Cortex of kidney (tissue), 1 donor: ENCODE measurements at places on chromosomes 1 and 21.

DNA sequence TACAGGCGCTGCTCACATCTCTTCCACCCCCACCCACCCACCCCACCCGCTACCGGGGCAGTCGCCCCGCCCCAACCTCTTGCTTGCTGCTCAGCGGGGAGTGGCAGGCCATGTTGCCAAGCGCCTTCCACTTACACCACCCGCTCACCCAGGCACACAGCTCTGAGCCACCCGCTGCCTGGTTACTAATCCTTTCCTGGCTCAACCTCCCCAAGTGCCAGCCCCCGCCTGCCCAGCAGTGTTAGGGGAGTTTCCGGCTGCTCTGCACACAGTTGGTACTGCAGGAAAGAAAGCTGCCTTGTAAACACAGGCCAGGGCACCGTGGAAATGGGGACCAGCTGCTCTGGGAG, 56.2 kb downstream of the LACTBL1 start:
- DNase-seq, result no peak

GRCh38 chr1:37901893-37902225, 42.5 kb upstream of the MTF1 start:
- DNase-seq, result no peak

- DNase-seq, result no peak
Measured at GRCh38 chr1:154957091-154957657, 1.3 kb upstream of the PBXIP1 start.

DNA sequence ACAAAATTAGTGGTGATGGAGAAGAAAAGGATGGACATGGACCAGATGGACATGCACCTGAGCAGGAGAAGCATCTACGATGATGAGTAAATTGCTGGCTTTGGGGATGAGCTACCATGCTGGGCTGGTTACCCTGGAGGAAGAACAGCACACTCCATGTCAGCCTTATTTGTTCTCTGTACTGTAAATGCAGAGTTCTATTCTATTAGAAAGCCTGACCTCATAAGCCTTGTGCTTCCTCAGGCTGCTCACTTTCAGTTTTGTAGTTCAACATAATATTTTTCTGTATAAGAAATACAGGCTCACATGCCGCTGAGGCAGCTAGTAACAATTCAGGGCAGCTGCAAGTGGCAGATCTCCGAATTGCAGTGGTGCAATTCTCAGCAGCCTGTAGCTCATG, 249.6 kb downstream of the PLA2G4A start:
- DNase-seq, result no peak

DNA sequence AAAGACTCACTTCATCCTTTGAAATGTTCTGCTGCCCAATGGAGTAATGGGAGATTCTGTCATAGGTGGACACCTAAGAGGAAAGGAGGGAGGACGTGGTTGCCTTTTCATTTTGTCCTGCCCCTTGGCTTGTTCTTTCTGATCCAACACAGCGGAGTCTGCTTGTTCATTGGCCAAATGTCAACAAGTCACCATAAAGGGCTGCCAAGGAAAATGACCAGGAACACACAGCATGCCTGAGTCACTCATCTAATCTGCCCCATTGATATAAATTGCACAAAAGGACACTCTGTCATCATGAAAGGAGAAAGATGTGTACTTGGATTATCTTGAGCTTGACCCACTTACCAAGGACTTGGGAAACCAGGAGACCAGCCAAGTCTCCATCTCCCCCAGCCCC, 422.9 kb downstream of the SETD4 start:
- no peak for DNase-seq

DNA sequence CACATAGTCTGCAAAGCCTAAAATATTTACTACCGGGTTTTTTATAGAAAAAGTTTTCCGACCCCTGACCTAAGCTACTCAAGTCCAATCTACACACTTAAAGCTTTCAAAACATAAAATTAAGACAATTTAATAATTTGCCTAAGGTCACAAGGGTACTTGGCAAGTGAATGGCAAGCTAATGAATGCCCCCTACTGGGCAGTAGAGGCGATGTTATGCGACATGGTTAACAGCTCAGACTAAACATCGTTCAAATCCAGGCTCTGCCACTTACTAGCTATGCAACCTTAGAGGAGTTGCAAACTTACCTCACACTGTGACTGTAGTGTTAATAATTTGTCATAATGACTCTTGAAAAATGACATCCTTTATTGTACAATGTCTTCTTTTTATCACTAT, 317.2 kb upstream of the NFIA start:
- no peak for DNase-seq

DNA sequence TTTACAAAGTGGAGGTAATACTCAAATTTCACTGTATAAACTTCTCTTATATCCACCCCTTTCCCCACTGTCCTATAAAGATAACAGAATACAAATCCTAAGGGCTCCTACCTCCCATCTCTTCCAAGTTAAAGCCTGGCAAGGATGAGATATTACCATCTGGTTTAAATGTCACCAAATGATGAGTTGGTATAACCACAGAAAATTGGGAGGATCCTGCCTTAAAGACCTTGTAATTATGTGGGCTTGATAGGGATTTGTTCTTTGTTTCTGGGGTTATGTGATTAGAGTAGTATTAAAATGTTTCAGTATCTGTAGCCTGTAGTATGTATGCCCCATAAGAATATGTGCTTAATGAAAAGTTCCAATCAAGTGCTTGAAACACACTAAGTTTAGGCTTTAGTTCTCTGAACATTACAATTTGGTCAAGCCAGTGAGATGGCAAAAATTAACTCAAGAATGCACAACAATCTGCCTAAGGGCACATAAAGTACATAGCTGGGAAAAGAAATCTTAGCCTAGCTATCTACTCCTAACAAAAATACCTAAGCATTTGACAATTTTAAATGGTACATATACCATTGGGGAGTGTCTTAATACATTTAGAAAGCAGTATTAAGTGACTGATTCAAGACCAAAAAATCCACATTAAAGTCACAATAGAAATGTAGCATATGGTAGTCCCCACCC, 14.0 kb downstream of the KDM5B start:
- DNase-seq, result no peak

DNA sequence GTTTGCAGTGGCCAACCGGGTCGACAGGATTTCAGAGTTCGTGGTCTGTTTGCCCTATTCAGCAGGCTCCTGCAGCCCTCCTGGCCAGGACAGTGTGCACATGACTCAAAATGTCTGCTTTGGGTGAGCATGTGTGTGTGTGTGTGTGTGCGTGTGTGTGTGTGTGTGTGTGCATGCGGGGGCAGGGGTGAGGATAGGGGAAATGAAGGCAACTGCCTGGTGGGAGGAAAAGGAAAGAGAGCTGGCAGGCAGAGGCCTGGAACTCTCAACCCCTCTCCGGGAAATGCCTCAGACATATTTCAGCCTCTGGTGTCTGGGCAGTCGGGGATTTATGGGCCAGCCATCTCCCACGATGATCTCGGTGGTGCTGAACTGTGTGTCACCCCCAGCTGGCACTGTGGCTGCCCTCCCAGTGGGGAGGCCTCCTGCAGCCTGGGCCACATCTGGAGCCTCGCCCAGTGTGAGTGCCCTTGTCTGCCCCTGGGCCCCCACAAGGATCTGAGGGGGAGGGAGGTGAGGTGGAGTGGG, 15.2 kb downstream of the CDCP2 start:
- no peak for DNase-seq

- no peak for DNase-seq
Measured at GRCh38 chr1:6507037-6507428, 15.6 kb upstream of the PLEKHG5 start.

DNA sequence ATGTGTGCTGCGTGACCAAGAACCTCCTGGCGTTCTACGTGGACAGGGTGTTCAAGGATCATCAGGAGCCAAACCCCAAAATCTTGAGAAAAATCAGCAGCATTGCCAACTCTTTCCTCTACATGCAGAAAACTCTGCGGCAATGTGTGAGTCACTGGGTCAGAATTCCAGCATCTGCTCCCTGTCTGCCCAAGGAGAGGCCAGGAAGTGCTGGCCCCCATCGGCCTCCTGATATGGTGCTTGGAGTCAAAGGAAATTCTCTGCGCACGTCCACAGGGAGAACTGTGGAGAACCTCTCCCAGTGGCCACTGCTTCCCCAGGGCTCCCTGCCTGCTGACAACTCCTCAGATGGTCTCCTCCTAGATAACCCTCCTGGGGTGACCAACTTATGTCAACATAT, 25.6 kb upstream of the IL20 start:
- no peak for DNase-seq

DNA sequence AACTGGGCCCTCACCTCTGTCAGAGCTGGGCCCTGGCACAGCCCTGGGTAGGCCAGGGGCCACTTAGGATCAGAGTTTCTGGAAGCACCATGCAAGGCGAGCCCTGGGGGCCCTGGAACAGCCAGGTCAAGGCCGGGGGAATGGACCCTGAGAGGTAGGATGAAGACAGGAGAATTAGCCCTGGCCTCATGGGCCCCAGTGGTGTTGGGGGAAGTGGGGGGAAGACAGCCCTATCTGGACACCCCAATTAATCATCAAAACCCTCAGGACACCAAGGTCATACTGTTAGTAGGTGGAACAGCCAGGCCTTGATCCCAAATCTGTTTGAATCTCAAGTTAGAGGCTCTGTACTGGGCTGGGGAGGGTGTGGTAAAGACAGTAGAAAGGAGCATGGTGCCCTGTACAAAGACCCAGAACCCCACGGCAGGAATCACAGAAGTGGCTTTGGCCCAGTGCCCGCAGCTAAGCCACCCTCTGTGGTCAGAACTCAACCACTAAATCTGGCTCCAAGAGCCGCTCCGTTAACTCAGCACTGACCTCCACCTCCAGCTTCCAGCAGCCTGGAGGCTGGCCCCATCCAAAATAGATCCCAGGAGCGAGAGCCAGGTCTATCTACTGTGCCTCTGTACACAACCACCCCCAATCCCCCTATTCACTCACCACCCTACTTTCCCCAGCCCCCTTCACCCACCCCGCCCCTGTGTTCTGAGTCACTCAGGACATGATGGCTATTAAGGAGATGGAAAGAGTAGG, 14.0 kb upstream of the TRIM63 start:
- no peak for DNase-seq
